HepG2 (cell line): ENCODE measurements at places on chromosomes 12 and 14.

GRCh38 chr12:67068204-67068731 is 200.9 kb upstream of the CAND1 start:
- peaks cover 4% of the 10 kb centered on the region; the same call in 1 of the 2 replicates for H3K27me3 ChIP-seq
- no peaks in the 10 kb centered on the region for H3K36me3 ChIP-seq
- no peak overlapping the region for H3K4me3 ChIP-seq
- no peak overlapping the region for H3K27ac ChIP-seq
- DNase-seq: no peak
- H3K4me1 ChIP-seq: peaks cover 6% of the 10 kb centered on the region; the same call in 1 of the 2 replicates

GRCh38 chr14:96255501-96256366 is at the start of gene BDKRB1:
Gene BDKRB1, plus strand, starts transcription at chr14:96256210. Its CDS starts 7,473 bp downstream, at chr14:96263683.
- no peaks in the 10 kb centered on the region; the same call in 1 of the 2 replicates for H3K27me3 ChIP-seq
- no peak for DNase-seq
- H3K27ac ChIP-seq: no peak within 1 kb of the TSS
- no peaks in the 10 kb centered on the region for H3K4me1 ChIP-seq
- no peaks in the 10 kb centered on the region for H3K36me3 ChIP-seq

DNA sequence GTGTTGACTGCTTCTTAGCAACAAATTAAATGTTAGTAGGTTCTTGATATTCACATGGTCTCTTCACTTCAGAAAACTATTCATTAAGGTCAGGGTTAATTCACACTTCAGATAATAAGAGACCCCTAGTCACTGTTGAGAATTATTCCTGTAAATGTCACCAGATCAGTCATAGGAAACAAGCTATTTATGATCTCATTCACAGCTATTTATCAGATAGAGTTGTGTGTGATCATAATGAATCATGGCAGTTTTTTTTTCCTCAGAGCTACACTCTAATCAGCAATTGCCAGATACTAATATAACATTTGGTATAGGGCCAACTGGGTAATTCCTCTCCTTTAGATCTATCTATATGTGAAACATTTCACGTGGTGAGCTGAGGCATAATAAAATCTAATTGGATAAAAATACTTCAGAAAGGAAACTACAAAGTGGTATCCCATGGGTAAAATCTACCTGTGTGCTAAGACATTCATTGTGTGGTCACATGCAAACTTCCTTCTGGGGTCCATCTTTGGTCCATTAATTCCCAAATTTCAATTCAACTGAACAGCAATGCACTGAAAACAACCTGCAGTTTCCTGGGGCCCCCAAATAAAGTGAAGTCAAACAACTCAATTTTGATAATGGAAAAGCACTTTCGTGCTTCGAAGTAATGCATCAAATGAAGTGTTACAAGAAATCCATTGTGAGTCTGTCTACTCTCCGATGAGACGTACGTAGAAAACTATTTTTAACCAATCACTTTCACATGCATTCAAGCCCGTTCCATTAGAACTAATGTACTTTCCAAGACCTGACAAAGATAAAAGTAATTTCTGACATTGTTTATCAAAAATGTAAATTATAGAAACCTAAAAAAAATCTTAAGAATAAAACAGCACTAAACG is 197.0 kb downstream of the ACSS3 start:
- H3K4me3 ChIP-seq: no peak overlapping the region
- H3K27ac ChIP-seq: no peak overlapping the region
- H3K27me3 ChIP-seq: no peaks in the 10 kb centered on the region
- H3K4me1 ChIP-seq: no peaks in the 10 kb centered on the region
- DNase-seq: no peak

DNA sequence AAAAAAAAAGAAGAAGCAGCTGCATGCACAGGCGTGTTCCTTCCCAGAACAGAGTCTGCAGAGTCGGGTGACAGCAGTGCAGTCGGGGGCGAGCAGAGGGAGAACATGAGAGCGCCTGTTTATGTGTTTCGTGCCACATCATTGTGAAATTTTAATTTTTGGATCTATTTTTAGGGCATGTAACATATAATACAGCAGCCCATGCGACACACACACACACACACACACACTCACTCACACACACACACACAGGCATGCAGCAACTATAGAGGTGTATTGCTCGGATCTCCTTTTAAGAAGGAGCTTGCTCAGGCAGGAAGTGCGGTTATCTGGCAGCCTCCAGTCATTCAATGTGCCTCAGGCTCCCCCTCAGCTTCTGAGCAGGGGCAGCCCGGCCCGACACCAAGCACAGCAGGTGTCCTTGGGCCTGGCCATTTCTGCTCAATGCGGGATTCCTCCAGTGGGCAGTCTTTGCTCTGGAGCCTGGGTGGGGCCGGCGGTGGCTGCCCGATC is 71.8 kb downstream of the ZNF664 start:
- H3K4me3 ChIP-seq: no peak overlapping the region
- no peak for DNase-seq
- no peaks in the 10 kb centered on the region for H3K4me1 ChIP-seq
- no peak overlapping the region for H3K27ac ChIP-seq
- no peaks in the 10 kb centered on the region; the same call in 1 of the 2 replicates for H3K27me3 ChIP-seq

DNA sequence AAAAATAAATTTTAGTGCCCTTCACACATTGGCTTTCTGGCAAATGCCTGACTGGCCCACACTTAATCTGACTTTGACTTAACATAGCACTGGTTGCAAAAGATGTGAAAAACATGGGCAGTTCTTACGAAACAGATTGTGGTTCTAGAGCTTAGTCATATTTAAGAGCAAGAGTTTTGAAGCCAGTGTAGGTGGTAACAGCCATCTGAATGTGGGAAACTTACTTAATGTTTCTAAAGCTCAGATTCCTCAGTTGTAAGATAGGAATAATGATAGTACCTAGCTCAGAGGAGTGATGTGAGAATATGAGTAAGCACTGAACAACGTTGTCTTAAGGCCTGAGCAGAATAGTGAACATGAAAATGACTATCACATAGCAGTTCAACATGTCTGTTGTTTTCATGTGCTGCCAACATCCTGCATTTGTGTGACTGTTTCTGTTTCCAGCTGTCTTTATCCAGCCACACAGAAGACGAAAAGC is 262.7 kb downstream of the SYT1 start:
- H3K4me1 ChIP-seq: no peaks in the 10 kb centered on the region
- no peak overlapping the region for H3K4me3 ChIP-seq
- H3K27ac ChIP-seq: no peak overlapping the region
- H3K27me3 ChIP-seq: no peaks in the 10 kb centered on the region
- DNase-seq: no peak
- H3K36me3 ChIP-seq: no peaks in the 10 kb centered on the region

- peaks cover 11% of the 10 kb centered on the region for H3K4me1 ChIP-seq
- DNase-seq: no peak
- no peak overlapping the region for H3K27ac ChIP-seq
- H3K36me3 ChIP-seq: no peaks in the 10 kb centered on the region
Measured at GRCh38 chr14:61335049-61335448, 13.7 kb downstream of the PRKCH start.

GRCh38 chr14:103228866-103229265 is 105.2 kb upstream of the EIF5 start:
- H3K27me3 ChIP-seq: peaks cover 27% of the 10 kb centered on the region; the same call in 2 of the 3 replicates
- no peak for DNase-seq
- no peak overlapping the region for H3K27ac ChIP-seq

DNA sequence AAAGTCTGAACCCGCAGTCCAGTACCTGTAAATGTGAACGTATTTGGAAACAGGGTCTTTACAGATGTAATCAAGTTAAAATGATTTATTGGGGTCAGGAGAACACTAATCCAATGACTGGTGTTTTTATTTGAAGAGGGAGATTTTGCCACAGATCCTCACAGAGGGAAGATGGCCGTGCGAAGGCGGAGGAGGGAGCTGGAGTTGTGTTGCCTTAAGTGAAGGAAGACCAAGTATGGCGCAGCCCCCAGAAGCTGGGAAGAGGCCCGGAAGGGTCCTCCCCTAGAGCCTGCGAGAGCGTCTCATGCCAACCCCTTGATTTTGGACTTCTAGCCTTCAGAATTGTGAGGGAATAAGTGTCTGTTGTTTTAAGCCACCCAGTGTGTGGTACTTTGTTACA is 102.8 kb upstream of the NUDT4 start:
- no peak overlapping the region for H3K4me3 ChIP-seq
- peaks cover 45% of the 10 kb centered on the region for H3K4me1 ChIP-seq
- no peaks in the 10 kb centered on the region for H3K27me3 ChIP-seq
- no peaks in the 10 kb centered on the region for H3K36me3 ChIP-seq

- DNase-seq: no peak
- no peaks in the 10 kb centered on the region for H3K4me1 ChIP-seq
- no peaks in the 10 kb centered on the region for H3K36me3 ChIP-seq
- no peak overlapping the region for H3K27ac ChIP-seq
Measured at GRCh38 chr14:41385797-41386196, 220.9 kb upstream of the LRFN5 start.

GRCh38 chr12:5864301-5864700 is 80.8 kb downstream of the ANO2 start:
- no peak for DNase-seq
- H3K27ac ChIP-seq: no peak overlapping the region
- no peaks in the 10 kb centered on the region for H3K36me3 ChIP-seq
- H3K4me1 ChIP-seq: no peaks in the 10 kb centered on the region
- no peak overlapping the region for H3K4me3 ChIP-seq

GRCh38 chr14:37709419-37710195 is 114.2 kb downstream of the TTC6 start:
- H3K27ac ChIP-seq: no peak overlapping the region
- DNase-seq: peak; percentile 70
- H3K4me1 ChIP-seq: peaks cover 39% of the 10 kb centered on the region
- 0 out of 3 replicates have a peak, but pooled peaks cover 6% of the 10 kb centered on the region for H3K36me3 ChIP-seq
- H3K4me3 ChIP-seq: no peak overlapping the region

GRCh38 chr12:109581856-109582255 is 8.3 kb downstream of the MVK start:
- H3K27me3 ChIP-seq: no peaks in the 10 kb centered on the region
- no peak for DNase-seq
- no peak overlapping the region for H3K27ac ChIP-seq

GRCh38 chr12:8867009-8867408 is 44.6 kb downstream of the A2ML1 start:
- H3K27me3 ChIP-seq: peaks cover 12% of the 10 kb centered on the region; the same call in 2 of the 3 replicates
- H3K4me1 ChIP-seq: no peaks in the 10 kb centered on the region
- DNase-seq: no peak
- H3K4me3 ChIP-seq: no peak overlapping the region

DNA sequence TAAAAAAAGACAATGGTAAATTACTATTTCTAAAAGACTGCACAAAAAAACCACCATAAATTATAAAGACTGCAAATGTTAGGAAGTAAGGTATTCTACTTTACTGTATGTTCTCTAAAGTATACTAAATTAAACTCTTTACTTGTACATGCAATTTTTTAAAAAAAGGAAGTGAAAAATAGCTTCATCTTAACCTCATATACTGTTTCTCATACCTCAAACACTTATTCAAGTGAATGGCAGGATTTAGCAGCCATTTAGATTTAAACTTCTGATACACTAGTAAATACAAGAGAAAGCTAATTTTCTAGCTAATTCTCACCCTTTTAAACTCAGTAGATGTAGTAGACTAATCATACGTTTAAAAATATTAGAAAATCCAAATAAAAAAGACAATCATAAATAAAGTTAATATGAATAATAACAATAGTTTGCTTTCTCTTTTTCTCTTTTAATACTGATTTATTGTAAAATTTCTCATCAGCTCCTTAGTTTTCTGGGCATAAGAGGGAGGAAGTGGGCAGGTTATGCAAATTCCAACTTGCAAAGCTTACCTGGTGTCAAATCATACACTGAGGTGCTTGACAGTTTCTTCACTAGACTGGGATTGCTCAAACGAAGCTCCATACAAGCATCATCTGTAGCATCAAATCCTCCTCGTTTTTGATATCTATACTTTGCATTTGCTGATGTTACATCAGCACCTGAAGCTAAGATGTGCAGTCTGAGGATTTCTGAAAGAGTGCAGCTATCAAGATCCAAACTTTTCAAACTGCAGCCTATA is 71.0 kb upstream of the CFL2 start:
- no peaks in the 10 kb centered on the region for H3K4me1 ChIP-seq
- no peak for DNase-seq
- H3K27me3 ChIP-seq: no peaks in the 10 kb centered on the region
- no peak overlapping the region for H3K27ac ChIP-seq
